AG09309 (cell line): ENCODE measurements at places on chromosomes 13 and 19.

DNA sequence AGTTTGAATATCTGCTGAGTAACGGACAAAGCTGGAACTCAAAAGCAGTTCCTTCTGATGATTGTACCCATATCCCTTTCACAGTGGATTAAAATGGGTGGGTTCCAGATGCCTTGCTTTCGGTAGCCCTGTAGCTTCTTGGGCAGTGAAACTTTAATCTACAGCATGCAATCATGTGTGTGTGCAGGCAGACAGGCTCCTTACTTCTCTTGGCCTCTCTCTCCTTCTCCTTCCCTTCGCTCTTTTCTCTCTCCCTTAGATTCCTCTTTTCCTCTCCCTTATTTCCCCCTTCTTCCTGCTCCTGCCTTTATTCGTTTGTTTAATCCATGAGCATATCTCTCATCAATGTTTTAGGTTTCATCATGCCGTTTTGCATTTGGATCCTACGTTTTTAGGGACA, 8.1 kb downstream of the DGKH start:
- no peak for DNase-seq

DNA sequence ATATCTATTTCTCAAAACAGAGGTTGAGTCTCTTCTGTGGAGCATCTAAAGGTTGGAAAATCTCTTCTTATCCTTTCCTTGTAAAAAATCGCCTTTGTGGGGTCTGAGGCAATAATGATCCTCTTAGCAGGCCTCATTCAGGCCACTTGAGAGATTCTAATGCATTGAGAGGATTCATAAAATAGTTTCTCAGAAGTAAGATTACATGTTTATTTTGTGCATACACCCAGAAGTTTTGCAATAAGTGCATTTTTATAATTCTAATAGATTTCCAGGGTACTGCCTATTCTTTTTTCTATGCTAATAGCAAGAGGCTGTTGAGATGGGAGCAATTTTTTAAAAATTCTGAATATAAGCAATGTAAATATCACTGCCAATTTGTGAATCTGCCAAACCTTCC, 342.2 kb upstream of the KLF12 start:
- no peak for DNase-seq

GRCh38 chr13:65339241-65339640, 1890.9 kb downstream of the PCDH9 start:
- DNase-seq, result no peak

- no peak for DNase-seq
Measured at GRCh38 chr13:26390203-26390602, 136.3 kb downstream of the CDK8 start.

DNA sequence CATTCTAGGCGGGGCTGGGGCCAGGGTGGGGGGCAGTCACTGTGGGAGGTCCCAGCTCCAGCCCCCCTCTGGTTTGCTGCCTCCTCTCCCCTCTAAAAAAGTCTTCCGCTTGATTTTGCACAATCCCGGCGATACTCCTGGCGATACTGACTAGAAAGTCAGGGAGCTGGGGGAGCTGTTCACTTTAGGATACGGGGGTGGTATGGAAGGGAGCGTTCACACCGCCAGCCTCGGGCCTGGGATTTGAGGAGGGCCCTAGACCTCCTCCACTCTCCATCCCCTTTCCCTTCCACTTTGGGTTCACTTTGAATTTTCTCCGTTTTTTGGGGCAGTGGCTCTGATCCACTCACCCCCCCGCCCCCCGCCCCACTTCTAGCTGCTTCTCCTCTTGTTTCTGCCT, 35.0 kb downstream of the KEAP1 start:
- DNase-seq, result no peak

DNA sequence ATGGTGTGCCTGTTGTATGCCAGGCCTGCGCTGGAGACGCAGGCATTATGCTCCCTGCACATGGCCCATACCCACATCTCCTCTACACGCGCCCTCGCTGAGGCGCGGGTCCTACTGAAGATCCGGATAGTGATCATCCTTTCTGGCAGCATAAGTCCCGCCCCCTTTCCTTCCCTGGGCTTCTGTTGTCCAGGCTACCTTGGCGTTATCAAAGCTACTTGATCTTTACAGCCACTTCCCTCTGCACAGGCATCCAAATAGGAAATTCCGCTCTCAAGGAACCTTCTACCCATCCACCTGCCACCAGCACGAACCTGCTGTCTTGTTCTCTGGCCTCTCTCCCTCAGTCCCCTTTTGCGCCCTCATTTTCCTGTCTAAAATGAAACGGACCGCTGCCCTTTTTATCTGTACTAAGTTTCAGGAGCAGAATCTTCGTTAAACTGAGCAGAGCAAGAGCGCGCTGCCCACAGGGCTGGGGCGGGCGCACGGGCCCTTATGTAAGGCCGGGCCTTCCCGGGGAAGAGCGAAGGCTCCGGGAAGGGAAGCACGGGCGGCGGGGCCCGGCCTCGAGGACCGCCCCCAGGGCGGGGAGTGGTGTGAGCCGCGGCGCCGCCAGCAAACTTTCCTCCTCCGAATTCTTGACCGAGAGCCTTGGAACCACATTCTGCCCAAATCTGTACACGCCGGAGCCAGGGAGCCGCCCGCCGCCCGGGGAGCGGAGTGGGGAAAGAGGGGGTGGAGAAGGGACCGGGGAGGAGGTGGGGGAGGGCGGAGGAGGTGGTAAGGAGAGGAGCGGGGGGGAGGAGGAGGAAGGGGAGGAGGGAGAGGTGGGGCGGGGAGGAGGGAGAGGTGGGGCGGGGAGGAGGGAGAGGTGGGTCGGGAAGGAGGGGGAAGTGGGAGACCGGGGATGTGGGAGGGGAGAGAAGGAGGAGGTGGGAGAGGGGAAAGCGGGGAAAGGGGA, 920 bp upstream of the UBE2L5 start:
- no peak for DNase-seq

DNA sequence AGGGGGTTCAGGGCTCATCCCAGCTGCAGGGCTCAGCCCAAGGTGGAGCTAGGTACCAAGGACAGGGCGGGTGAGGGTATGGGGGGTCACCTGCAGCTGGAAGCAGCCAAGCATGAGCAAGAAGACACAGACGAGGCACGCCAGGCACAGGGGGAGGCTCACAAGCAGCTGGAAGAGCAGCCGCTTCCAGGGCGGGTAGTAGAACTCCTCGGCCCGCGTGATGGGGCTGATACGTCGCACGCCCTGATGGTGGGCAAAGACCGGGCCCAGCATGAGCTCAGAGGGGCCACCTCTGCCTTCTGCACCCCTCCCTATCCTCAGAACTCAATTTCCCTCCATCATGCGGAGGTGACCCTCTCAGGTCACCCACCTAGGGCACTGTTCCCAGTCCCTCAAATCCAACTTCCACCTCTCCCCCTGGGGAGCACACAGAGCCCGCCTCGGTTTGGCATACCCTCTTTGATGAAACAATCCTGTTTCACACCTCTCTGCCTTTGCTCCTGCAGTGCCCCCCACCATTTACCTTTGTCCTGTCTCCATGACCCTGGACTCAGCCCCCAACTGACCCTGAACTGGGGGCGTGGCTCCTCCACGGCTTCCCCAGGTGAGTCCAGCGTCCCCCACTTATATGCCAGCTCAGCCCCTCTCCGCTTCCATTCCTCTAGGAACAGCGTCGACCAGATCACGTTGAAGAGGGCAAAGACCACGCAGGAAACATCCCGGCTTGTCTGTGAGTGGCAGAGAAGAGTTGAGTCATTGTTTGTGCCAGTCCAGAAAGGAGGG, 4.2 kb downstream of the ANO8 start:
- DNase-seq, result no peak

DNA sequence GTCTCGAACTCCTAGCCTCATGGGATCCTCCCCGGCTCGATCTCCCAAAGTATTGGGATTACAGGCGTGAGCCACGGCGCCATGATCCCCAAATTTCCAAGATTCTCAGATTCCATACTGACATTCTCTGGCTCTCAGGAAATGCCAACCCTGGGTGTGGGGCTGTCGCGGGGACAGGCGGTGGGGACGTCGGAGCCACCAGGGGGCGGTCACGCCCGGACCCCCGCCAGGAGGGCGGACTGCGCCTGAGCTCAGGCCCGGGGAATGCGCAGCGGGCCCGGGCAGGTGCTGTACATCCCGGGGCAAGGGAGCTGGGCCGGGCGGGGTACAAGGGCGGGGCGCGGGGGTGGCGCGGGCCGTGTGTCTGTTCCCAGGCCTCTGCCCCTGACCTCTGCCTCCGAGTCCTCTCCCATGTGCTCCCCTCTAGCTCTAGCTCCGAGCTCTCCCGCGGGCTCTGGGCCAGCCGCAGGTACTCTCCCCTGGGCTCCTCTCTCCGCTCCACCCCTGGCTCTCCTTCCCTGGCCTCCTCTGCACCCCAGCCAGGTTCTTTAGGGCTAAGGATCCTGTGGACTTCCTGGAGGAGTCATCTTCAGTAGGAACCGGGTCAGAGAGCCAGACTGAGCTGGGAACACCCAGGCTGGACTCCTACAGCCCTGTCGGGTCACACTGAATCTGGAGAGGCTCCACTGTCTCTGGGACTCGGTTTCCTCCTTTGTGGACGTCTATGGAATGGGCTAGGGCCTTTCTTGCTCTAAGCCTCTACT, 2.4 kb downstream of the PPP1R13L start:
- DNase-seq, result no peak

DNA sequence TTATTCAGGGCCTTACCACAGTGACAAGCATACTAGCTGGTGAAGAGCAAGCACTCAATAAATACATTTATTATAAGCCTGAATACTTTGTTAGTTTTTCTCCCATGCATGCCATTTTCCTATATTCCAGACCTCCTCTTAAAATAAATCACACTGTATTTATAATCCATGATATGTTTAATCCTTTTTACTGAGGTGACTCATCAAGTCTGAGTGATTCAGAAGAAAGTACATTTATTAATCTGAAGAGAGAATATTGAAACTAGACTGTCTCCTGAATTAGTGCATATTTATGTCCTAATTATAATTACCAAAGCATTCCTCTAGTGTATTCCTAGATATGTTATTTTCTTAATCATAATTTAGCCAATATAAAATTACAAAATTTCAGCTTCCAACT, 323.3 kb downstream of the NALCN start:
- no peak for DNase-seq

DNA sequence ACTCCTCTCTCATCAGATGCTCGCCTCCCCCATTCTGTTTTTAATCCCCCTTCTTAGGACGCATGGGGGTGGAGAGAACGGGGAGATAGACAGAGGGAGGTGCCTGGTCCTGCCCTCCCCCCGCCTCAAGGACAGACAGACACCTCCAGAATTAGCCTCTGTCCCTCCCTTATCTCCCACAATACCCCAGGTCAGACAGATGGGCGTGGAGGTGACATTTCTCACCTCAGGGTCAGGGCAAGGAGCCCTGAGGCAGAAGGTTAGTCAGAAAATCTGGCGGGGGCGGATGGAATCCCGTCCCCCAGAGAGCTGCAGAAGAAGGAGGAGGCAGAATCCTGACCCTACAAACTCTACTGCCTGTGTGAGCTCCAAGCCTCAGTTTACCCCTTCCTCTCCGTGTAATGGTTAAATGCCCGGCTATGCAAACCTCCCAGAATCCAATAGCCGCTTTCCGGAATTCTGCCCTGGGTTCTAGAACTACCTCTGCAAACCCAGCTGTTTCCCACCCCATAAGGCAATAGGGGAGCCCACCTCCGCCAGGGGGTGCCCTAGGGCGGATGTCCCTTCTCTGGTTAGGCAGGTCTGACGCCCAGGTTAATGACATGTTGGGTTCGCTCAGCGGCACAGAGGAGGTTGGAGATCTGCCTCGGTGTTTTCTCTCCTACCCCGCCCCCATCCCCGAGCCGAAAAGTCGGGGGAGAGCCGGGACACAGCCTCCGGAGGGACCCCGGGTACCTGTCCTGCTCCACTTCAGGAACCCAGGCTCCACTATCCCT, 900 bp downstream of the PPP1R13L start:
- DNase-seq, result no peak

GRCh38 chr19:34994643-34995541, 5.2 kb upstream of the GRAMD1A start:
- no peak for DNase-seq

GRCh38 chr19:11465600-11465999, 15.2 kb downstream of the ELAVL3 start:
- DNase-seq, result no peak

- no peak for DNase-seq
Measured at GRCh38 chr13:114109641-114110041, 22.8 kb downstream of the RASA3 start.

GRCh38 chr19:3823350-3823713, 37.2 kb upstream of the MATK start:
- DNase-seq, result no peak

DNA sequence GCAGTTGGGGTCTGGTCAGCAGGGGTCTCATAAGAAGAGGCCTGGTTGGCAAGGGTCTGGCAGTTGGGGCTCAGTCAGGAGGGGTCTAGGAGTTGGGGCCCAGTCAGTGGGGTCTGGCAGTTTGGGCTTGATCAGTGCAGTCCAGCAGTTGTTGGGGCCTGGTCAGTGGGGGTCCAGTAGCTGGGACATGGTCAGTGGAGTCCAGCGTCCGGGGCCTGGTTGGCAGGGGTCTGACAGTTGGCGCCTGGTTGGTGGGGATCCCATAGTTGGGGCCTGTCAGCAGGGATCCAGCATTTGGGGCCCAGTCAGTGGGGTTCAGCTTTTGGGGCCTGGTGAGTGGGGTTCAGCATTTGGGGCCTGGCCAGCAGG, 60.5 kb upstream of the TPM4 start:
- no peak for DNase-seq

GRCh38 chr19:43439032-43439708, 24.5 kb downstream of the TEX101 start:
- no peak for DNase-seq

GRCh38 chr13:26179344-26179743, 42.8 kb downstream of the RNF6 start:
- DNase-seq, result no peak

DNA sequence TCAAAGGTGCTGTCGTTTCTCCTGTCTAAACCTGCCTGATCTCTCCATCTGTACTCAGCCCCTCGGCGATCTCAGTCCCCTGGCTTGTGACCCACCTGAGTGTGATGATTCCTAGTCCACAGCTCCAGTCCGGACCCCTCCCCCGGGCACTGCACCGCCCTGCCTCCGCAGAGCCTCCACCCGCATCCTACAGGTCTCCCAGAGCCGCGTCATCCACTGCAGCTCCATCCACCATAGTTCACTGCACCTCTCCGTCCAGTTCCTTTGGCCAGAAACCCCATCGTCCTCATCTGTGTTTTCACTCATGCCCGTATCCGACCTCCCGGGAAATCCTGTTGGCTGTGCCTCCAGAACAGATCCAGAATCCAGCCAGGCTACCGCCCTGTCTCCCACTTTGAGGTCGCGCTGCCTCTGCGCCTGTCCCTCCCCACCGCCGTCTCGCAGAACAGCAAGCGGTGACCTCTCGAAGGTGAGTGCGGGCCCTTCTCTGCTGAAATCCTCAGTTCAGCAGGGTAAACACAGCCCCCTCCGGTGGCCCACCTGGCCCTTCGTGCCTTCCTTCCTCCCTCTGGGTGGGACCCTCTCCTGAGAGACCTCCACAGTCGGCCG, 51.9 kb upstream of the MCF2L start:
- no peak for DNase-seq

DNA sequence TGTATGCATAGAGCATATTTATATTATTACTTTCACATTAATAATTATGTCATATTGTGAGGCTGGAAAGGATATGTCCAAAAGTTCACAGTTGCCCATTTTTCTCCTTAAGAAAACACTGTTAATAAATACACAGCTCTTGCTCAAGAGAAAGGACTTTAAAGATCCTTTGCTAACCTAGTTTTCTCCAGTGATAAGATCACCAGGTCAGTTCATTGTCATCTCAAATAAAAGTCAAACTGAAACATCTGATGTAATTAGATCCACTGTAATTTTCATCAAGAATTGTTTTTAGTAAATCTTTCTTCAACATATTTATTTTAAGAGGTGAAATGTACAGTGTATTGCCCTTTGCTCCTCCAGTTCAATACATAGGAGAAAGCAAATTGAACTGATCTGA, 82.8 kb upstream of the KLHL1 start:
- no peak for DNase-seq
